ENCODE measurements at places on chromosomes 6 and 20.
A peak's percentile ranks its signal among the peaks of the same experiment; 100 is the strongest.

DNA sequence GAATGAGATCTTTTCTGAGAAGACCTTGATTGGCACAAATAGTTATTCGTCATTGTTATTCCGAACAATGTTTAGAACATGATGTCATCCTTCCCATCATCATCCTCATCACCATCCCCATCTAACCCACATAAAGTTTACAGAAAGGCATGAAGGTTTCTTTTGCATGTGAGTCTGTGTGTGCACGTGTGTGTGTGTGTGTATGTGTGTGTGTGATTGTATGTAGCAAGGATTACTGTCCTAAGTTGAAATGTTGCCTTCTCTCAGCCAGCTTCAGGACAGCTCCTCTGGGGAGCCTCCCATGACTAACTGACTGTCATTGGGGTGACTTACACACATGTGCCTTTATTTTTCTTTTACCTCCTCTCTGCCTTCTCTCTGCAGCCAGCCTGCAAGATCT, 113.5 kb downstream of the SLC22A3 start:
- no peak for DNase-seq

GRCh38 chr6:170347091-170347490, 40.5 kb downstream of the FAM120B start:
- DNase-seq = no peak

DNA sequence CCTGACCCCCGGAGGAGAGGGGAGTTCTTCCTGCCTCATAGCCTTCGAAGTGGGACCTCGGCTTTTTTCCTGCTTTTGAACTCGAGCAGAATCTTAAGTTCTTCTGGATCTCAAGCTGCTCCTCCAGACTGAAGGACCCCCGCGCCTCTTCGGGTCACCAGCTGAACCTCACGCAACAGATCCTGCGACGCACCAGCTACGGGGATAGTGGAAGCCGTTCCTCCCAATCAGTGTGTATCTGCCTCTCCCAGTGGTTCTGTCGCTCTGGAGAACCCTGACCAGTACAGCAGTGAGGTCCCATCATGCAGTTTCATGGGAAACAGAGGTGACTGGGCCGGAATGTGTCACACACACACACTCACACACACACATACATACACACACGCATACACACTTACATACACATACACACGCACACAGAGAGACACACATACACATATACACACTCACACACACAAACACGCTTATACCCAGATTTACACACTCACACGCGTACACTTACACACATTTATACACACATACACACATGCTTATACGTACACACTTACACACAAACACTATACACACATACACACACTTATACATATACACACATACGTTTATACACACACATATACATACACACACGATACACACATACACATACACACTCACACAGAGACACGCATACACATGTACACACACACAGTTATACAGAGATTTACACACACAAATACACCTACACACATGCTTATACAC, 170.0 kb downstream of the TTLL2 start:
- no peak for DNase-seq

DNA sequence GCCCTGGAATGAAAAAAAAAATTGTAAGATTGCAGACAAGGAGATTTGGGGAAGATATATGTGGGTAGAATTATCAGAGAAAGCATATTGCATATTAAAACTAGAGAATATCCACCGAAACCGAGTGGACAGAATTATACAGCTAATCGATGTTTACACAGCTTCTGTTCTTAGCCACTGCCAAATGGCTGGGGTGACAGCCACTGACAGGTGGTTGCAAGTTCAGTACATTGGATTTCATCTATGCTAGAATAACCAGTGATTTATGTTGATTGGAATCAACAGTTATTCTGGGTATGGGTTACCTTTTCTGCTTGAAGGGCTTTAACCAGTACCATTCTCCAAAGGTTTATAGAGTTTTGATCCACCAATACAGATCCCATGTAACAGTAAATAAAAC, 48.4 kb upstream of the THEMIS start:
- DNase-seq = no peak

- no peak for DNase-seq
These were observed 3.0 kb downstream of the EMILIN3 start for GRCh38 chr20:41363601-41364000.

DNA sequence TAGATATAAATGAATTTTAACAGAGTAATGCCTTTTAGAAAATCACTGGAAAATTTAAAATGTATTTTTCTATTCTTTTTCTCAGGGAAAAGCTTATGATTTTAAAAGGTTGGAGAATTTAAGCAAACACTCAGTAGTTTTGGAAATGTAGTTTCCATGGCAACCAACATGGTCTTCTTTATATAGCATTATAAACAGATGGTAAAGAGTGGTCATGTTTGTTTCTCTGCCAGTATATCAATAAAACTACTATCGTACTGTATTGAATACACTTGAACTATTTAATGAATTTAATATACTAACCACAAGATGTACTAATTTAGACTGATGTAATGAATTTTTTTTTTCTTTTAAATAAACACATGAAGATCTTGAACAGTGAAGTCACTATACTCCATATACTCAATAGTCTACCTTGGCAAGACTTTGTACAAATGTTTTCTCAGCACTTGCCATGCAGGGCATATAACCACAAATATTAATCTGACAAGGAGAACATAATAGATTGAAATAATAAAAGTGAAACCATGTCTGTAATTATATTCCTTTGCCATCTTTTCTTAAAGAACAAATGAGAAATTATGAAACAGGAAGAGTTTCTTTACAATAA, 105.5 kb downstream of the PDSS2 start:
- no peak for DNase-seq

DNA sequence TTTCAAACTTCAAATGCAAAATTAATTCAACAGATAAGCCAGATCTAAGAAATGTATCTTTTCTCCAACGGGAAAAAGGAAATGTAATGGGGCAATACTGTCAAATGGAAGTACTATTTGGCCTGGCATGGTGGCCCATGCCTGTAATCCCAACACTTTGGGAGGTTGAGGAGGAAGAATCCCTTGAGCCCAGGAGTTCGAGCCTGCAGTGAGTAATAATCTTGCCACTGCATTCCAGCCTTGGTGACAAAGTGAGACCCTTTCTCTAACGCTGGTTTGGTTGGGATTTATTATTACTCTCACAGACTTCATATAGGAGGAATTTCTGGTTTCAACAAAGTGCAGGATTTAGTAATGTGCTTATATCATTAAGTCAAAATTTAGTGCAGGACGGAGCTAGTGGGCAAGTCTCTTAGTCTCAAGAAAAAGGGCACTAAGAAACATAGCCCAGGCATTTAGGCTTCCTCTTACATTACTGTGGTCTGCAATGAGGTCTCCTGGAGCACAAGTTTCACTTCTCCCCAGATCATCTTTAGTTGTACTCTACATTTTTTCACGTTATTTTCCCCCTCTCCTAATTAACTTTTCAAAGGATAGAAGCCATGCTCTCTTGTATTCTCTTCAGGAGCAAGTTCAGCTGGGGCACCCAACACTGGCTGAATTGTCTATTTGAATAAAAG, 23.1 kb downstream of the TRIM27 start:
- no peak for DNase-seq

GRCh38 chr6:90890683-90891330, 303.9 kb upstream of the MAP3K7 start:
- DNase-seq = no peak

DNA sequence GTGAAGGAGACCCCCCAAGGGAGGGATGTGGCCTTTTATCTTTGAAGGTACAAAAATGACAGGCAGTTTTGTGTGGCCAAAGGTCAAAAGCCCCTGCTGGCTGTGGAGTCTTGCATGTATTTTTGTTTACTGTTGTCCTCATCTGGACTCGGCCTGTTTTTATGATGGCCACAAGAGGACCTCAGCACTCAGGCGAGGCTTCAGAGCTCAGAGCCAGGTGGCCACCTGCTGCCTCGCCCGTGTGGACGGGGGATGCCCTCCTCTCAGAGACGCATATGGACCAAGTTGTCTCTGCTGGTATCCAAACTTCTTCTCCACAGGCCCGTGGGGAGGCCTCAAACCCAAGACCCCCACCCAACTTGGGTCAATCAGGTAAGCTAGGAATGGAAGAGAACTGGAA, 118.2 kb downstream of the DACT2 start:
- peak; percentile 69 for DNase-seq

GRCh38 chr20:33576432-33577125, 85.5 kb upstream of the C20orf144 start:
- DNase-seq = no peak

GRCh38 chr6:38871741-38872568, 156.8 kb downstream of the DNAH8 start:
- DNase-seq = peak; percentile 69

GRCh38 chr6:131828951-131829350, 21.1 kb downstream of the ENPP1 start:
- DNase-seq = no peak

DNA sequence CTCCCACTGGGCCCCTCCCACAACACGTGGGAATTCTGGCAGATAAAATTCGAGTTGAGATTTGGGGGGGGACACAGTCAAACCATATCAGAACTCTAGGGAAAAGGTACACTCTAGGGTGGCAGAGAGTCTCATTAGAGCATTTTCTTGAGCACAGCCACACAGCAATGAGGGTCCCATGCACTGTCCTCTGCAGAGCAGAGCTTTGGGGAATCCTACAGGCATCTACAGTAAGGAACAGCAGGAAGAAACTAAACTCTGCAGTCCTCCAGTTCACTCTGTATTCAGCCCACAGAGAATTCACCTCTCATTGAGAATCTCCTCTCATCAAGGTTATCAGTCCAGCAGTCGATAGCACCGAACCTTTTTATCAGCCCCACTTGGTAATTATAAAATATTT, 438.6 kb upstream of the NOX3 start:
- no peak for DNase-seq

DNA sequence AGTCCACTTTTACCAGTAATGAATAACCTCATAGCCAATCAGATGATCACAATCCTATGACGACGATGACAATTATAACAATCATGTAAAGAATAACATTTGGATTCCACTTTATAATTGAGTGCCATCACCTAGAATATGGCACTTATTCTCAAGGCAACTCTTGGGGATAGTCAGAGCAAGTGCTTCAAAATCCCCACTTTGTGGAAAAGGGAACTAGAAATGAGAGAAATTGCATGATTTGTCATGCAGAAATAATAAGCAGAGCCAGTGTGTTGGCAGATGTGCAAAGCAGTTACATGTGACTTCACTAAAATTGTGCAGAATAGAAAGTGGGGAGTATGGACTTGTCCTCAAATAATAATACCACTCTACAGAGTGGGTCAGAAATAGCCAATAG, 41.3 kb downstream of the FRK start:
- DNase-seq = no peak

DNA sequence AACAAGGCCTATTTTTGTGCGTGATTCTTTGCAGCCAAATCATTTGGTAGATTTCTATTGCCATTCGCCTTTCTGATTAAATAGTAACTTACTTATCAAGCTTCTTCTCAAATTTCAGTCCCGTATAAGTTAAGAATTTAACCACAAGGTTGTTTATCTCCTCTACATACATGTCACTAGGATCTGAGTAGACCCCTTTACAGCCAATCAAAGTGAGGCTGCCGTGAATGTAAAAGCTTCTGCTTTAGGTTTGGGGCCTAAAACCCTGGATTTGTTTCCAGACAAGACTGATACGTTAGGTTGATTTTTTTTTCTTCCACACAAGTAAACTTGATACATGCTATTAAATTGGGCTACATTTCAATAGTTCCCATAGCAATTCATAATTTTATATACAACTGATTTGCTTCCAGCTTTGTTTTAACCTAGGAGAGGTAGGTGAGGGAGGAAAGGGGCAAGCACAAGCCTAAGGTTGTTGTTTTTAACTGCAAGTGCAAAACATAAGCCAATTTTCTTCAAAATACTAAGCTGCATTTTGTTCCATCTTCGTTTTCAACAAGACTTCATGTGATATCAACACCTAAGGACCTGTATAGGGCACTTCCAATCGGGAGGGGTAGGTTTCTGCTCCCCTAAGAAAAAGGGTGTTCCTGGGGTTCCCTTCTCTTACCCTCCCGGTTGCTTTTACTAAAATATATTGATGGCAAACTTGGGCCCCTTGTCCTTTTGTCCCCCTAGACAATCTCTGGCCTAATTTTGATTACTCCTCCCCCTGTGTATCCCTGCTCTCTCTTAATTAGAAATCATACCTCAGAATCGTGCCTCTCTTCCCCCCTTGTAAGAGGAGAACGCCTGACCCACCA, 1.7 kb downstream of the RANBP9 start:
- no peak for DNase-seq

DNA sequence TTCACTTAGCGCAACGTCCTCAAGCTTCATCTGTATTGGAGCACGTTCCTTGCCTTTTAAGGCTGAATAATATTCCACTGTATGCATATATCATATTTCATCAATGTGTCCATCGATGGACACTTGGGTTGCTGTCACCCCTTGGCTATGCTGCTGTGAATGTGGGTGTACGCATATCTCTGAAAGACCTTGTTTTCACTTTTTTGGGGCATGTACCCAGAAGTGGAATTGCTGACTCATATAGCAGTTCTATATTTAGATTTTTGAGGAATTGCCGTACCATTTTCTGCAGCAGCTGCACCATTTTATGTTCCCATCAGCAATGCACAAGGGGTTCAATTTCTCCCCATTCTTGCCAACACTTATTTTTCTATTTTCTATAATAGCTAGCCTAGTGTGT, 22.8 kb upstream of the SLC23A2 start:
- no peak for DNase-seq
